Activated CD8-positive, alpha-beta T cell treated with anti-CD3 and anti-CD28 coated beads for 36 hours (primary cell): ENCODE measurements at places on chromosomes 4 and X.

- DNase-seq, result no peak
These were observed 173.8 kb upstream of the RAI2 start for GRCh38 chrX:18034945-18035344.

DNA sequence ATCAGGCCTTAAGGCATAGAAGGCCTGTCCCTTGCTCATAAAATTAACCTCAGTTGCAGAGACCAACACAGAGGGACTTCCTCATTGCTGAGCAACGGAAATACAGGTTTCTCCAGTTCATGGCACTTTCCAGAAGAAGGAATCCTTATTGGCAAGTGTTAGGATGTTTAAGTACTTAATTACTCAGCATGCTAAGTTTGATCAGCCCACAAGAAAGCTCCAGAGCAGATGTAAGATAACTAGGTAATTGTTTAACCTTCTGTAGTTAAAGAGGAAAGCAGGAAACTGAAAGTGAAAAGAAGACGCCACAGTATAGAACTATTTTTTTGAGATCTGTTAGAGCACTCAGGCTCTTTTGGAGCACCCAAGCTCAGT, 33.5 kb downstream of the SMS start:
- no peak for DNase-seq

- DNase-seq, result no peak
These were observed 213.6 kb downstream of the HTR2C start for GRCh38 chrX:114797494-114797893.

- no peak for DNase-seq
These were observed 44.1 kb upstream of the SEC24B start for GRCh38 chr4:109389369-109390114.

DNA sequence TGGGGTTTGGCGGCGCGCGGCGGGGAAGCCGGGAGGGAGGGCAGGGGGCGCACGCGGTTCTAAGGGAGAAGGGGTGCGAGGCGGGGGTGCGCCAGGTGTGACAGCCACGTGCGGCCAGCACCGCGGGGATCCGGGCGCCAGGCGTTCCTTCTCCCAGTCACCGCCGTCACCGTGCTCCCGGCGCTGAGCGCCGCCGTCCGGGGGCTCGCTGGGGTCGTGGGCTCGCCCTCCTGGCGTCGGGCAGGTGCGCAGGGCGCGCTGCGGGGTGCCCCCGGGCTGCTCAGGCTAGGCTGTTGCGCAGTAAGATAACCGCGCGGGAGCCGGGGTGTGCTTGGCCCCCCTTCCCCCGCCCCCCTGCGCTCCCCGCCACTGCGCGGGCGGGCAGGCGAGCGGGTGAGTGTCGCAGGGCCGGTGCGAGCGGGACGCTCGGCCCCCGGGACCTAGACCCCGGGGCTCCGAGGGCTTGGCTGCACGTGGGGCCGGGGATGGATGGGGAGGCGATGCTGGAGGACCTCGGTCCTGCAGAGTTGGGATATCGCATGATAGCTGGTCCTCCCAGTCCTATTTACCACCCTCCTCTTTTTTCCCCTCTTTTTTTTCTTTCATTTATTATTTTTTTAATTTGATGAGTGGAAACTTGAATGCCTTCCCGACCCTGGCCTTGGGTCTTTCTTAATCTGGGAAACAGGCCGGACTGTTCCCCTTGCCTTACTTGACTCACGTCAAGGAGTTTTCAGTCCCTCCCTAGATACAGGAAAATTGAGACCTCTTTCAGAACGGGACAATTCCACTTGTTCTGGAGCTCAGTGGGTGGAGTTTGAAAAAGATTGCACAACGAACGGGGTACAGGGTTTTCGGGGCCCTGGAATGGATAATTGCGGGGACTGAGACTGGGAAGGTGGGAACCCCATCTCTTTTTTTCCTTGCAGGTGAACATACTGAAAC, 797 bp downstream of the TXLNG start:
- peak; percentile 51 for DNase-seq

DNA sequence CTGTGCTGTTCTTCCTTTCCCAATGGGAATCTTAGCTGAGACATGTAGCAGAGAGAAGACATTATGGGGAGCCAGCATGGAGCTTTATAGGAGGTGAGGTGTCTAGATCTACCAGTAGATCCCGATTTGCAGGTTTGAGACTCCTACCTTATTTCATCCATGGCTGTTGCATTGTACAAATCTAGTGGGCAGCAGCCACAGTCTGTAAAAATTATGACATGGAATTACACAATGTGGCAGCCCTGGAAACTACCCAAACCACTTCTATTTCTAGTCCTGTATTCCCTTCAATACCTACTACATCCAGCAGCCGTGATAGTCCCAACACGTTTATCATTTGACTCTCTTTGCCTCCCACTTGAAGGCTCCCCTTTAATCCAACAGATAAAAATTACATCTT, 8.1 kb downstream of the ATP7A start:
- no peak for DNase-seq

- peak; percentile 55 for DNase-seq
These were observed 85.0 kb upstream of the ZNF81 start for GRCh38 chrX:47751670-47752069.

GRCh38 chrX:133415276-133416105, at the start of gene GPC4:
Gene GPC4, minus strand, starts transcription at chrX:133415489. Its CDS starts 524 bp downstream, at chrX:133414965.
- DNase-seq, result no peak

DNA sequence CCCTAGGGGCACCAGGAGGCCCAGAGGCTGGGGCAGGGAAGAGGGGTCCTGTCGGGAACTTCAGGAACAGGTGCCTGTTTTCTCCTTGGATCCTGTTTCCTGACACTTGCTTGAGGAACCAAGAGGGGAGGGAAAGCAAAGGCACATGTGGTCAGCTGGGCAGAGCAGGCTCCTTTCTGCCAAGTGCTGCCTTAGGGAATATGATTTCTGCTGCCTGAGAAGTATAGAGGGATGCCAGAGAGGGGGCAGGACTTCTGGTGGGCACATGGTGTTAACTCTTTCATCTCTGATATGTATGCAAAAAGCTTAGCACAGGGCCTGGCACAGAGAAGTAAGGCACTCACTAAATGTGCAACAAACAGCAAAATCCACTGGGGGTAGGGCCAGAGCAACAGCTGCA, 51.2 kb upstream of the PJA1 start:
- no peak for DNase-seq

GRCh38 chrX:84729809-84730208, 227.6 kb upstream of the HDX start:
- peak; percentile 9 for DNase-seq
